ENCODE measurements at places on chromosomes 13 and 19.
A peak's percentile ranks its signal among the peaks of the same experiment; 100 is the strongest.

- no peak for DNase-seq
These were observed 49.6 kb downstream of the THSD1 start for GRCh38 chr13:52356327-52356726.

DNA sequence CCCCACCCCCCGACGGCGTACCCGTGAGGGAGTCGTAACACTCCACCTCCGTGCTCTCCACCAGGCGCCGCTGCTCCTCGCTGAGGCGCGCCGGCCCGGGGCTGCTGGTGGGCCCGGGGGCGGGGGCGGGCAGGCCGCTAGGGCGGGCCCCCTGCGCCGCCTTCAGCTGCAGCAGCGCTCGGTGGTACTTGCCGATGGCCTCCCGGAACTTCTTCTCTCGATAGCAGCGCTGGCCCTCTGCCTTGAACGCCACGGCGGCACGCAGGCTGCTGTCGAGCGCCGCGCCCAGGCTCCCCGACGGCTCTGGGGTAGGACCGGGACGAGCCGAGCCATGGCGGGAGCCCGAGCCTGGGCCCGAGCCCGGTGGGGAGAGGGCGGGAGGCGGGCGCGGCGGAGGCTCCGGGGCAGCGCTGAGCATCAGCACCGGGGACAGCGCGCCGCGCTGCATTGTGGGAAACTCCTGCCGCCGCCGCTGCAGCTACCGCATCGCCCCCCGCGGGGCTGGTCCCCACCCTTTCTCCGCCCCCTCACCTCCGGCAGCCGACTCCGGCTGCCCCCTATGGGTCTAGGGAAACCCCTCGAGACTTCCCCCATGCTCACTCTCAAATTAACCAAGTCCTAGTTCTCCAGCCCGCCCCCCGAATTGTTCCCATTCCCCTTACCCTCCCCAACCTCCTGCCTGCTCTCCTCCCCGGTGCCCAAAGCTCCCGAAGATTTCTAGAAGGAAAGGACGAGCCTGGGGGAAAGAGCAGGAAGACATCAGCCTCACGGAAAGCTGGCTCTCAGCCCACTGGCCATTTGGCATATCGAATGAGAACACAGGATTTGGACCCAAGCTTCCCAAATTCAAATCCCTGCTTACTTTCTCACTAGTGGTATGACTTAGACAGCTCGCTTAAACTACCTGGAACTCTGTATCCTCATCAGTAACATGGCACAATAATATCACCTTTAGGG, at the start of gene TTC9B:
TTC9B (minus strand) TSS at position 451 of the 957 bp plus-strand sequence; CDS start at position 448, 3 bp downstream.
- DNase-seq = peak; percentile 75

- DNase-seq = no peak
These were observed 192.7 kb downstream of the LHFPL6 start for GRCh38 chr13:39410096-39410901.

DNA sequence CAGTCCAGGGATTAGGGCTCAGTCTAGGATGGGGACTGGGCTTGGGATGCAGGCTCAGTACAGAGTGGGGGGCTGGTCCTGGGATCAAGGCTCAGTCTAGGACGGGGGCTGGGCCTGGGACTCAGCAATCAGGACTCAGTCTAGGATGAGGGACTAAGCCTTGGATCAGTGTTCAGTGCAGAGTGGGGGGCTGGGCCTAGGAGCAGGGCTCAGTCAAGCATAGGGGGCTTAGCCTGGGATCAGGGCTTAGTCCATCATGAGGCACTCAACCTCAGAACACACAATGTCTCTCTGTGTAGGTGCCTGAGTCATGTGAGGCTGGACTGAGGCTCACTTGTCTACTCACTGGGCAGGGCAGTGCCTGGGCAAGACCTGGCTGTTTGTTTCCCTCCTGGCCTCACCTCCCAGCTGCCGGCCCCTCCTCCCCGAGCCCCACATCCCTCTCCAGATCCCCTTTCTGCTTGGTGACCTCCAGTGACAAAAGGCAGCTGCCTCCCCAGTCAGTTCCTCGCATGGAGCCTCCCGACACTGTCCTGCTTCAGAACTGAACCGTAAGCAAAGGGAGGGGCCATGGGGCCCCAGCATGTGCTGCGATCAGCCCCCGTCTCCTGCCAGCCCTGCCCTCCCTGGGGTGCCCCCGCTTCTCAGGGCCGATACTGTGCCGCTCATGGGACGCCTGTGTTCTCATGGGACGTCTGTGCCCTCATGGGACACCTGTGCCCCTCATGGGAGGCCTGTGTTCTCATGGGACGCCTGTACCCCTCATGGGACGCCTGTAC, 6.5 kb upstream of the S1PR4 start:
- DNase-seq = no peak

GRCh38 chr13:42548731-42549551, 25.0 kb upstream of the TNFSF11 start:
- DNase-seq = no peak

DNA sequence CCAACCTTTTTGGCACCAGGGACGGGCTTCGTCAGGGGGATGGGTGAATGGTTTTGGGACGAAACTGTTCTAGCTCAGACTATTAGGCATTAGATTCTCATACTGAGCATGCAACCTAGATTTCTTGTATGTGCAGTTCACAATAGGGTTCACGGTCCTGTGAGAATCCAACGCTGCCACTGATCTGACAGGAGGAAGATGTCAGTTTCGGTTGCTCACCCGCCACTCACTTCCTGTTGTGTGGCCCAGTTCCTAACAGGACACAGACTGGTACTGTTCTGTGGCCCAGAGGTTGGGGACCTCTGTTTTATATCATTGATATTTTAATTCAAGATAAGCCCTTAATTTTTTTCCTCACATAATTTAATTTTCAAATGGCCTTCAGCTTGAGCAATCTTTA, 26.7 kb upstream of the TDRD3 start:
- DNase-seq = no peak

GRCh38 chr19:16676101-16676798, 15.3 kb downstream of the TMEM38A start:
- DNase-seq = no peak

- no peak for DNase-seq
These were observed 142.5 kb downstream of the ITGBL1 start for GRCh38 chr13:101594936-101595335.

- no peak for DNase-seq
These were observed 1.3 kb downstream of the RFX1 start for GRCh38 chr19:14004619-14005348.

- no peak for DNase-seq
These were observed 107.5 kb downstream of the KLF12 start for GRCh38 chr13:74026753-74027152.

GRCh38 chr19:47480658-47481057, 3.4 kb downstream of the KPTN start:
- DNase-seq = no peak

DNA sequence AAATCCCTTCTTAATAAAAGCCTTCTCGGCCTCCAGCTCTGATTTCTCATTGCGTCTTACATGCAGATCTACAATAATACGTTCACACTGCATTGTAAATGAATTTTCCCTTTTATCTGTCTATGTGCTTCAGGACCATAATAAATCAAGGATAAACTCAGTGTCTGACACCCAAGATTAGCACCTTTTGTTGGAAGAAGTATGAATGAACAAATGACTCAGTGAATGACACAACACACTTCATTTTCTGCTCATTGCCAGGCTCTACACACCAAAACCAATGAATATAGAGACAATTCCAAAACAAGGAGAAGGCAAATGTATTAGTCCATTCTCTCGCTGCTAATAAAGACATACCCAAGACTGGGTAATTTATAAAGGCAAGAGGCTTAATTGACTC, 1224.4 kb downstream of the EFNB2 start:
- no peak for DNase-seq

DNA sequence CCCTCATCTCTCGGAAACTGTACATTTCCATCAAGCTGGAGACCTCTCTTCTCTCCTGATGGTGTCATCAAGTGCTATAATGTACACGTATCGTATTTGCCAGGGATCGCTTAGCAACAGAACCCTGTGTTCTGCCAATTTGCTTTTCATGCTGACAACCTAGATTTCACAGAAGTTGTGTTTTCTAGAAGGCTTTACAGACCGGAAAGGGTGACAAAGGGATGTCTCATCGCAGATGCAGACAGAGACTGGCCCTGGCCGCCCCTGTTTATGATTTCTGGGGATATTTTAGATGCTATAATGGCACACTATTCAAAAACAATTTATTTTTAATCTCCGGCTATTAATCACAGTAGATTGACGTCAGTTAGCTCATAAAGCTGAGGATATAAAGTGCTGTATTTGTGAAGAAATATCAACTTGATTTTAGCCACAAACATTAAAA, 291.4 kb downstream of the IRS2 start:
- DNase-seq = no peak

- no peak for DNase-seq
These were observed 27.4 kb upstream of the ZNF536 start for GRCh38 chr19:30344446-30345425.

- no peak for DNase-seq
These were observed 10.3 kb downstream of the ACTN4 start for GRCh38 chr19:38657633-38658222.

- DNase-seq = no peak
These were observed 9.0 kb downstream of the DHRS12 start for GRCh38 chr13:51794964-51795363.

DNA sequence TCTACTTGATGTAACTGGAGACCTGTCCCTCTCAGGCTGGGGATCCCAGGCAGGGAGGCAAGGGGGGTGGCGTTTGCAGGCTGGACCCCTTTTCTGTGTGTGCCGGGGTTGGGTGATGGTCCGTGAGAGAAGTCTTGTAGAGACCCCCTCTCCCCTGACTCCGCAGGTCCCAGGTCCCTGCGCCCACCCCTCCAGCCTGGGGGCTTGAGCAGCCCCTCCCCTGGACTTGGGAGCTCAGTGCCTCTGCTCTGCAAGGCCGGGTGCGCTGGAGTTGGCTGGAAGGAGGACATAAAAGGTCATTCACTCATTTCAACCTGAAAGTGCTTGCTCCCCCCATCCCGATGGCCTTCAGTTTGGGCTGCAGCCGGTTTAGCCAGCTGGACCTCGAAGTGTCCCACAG, 89.5 kb downstream of the SLC7A1 start:
- no peak for DNase-seq

- no peak for DNase-seq
These were observed 50.9 kb downstream of the PCCA start for GRCh38 chr13:100139817-100140216.

GRCh38 chr13:32390484-32390883, 37.4 kb downstream of the N4BP2L1 start:
- DNase-seq = no peak

DNA sequence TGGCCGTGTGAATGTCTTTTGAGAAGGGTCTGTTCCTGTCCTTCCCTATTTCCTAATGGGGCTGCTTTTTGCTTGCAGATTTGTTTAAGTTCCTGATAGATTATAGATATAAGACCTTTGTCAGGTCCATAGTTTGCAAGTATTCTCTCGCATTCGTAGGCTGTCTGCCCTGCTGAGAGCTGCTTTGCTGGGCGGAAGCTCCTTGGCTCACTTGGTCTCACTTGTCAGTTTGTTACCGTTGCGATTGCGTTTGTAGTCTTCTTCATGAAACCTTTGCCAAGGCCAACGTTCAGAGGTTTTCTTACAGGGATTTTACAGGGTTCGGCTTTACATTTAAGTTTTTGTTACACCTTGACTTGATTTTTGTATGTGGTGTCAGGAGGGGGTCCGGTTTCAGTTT, 44.0 kb upstream of the TFDP1 start:
- no peak for DNase-seq

DNA sequence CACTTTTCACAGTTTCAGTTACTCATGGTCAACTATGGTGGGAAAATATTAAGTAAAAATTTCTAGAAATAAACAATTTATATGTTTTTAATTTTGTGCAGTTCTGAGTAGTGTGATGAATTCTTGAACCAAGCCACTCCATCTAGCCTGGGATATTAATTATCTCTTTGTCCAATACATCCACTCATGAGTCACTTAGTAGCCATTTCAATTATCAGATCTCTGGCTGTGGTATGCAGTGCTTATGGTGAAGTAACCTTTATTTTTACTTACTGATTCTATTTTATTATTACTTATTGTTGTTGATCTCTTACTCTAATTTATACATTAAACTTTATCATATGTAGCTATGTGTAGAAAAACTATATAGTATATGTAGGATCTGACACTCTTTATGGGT, 128.9 kb upstream of the KLHL1 start:
- DNase-seq = no peak

DNA sequence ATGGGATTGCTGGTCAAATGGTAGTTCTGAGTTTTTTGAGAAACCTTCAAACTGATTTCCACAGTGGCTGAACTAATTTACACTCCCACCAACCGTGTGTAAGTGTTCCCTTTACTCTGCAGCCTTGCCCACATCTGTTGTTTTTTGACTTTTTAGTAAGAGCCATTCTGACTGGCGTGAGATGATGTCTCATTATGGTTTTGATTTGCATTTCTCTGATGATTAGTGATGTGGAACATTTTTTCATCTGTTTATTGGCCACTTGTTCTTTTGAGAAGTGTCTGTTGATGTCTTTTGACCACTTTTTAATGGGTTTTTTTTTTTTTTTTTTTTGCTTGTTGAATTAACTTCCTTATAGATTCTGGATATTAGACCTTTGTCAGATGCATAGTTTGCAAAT, 4.3 kb downstream of the CAB39L start:
- DNase-seq = no peak

- no peak for DNase-seq
These were observed 28.6 kb upstream of the EID2 start for GRCh38 chr19:39568604-39569003.

GRCh38 chr13:76019421-76020044, 383.4 kb downstream of the LMO7 start:
- peak; percentile 58 for DNase-seq
